ENCODE measurements at places on chromosomes 2 and 18.

- DNase-seq, result no peak
Observed at GRCh38 chr2:21258082-21258481, 134.3 kb downstream of the TDRD15 start.

DNA sequence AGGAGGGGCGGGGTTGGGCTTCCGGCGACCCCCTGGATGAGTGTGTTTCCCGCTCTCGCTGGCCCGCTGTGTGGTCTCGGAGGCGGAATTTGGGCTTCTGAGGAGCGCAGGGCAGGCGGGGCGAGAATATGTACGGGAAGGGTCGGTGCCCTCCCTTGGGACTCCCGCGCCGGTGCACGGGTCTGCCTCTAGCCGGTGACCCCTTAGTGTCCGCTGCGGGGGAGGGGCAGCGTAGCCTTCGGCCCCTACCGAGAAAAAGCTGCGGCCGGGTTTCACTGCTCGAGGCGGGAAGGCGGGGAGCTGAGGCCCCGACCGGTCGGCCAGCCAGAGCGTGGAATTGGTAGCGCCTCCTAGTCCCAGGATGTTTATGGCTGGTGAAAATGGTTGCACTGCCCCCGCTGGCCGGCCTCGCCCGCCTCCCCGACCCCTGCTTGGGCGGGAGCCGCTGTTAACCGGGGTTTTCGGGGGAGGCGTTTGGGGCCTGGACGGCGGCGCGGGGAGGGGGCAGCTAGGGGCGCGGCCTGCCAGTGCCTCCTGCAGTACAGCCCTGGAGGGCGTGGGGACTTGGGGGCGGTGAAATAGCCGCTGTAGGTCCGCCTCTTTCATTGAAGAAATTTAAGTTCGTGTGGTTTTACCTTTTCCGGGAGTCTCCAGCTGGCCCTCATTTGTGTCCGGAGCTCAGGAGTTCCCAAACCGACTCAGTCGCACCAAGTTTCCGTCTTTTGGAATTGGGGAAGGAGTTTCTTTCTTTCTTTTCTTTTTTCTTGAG, at the start of gene UGP2:
TSS of gene UGP2 (plus strand) at position 643 of the 769 bp plus-strand sequence. CDS start 290 bp downstream, outside the sequence.
- DNase-seq, result no peak

- DNase-seq, result no peak
Observed at GRCh38 chr18:49716035-49716434, 97.3 kb downstream of the ACAA2 start.

- no peak for DNase-seq
Observed at GRCh38 chr18:32553174-32553573, 82.5 kb upstream of the GAREM1 start.

DNA sequence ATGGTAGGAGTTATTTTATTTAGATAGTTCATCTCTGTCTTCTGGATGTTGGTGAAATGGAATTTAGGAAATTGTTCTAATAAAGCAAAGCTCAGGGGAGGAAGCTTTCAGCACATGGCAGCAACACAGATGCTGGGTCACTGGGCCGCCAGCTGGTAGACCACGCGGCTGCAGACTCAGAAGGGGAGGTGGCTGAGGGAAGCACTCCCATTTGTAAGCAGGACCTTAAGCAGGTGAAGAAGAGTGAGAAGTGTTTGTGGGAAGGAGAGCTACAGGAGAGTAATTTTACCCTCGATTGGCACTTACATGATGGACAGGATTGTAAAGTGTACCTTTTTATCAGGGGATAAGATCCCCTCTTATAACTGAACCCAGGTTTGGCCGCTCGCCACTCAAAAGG, 24.4 kb downstream of the NMS start:
- DNase-seq, result no peak

Data from spinal cord (tissue), 10 donors.